ENCODE measurements at places on chromosomes 12 and 14. TPM values are rescaled to one million over a fixed set of nuclear protein-coding genes. Genes with fewer than 3 reads are reported as not detected.
A peak's percentile ranks its signal among the peaks of the same experiment; 100 is the strongest.

Gene DHRS2
- 0.57 TPM for total RNA-seq

Gene VIPAS39
- total RNA-seq, result 19.0 TPM

Gene ZCCHC8
- total RNA-seq, result 42.7 TPM

Gene SLC6A13
- 0.92 TPM for total RNA-seq

Gene MORN3
- total RNA-seq, result 0.43 TPM

Gene ZNF891
- total RNA-seq, result 1.4 TPM

Gene TMEM132C
- 0.14 TPM for total RNA-seq

- peaks cover 4% of the 10 kb centered on the region for H3K36me3 ChIP-seq
- DNase-seq, result no peak
- H3K27ac ChIP-seq, result no peak overlapping the region
Measured at GRCh38 chr14:53110096-53110495, 43.0 kb downstream of the DDHD1 start.

DNA sequence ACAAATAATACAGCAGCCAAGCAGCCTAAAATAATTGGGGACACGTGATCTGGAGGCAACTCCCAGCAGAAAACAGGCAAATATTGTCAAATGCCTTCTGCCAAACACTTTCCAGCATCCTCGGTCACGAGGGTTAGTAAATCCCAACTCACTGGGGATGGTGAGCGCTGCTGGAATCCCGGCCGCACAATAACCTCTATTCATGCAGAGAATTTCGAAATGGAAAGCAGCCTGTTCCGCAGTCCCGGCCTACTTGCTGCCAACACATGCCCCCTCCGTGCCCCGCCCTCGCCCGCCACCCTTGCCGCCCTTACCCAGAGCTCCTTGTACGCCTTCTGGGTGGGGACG lies 62.2 kb downstream of the RFX4 start:
- H3K27ac ChIP-seq, result no peak overlapping the region
- no peak for DNase-seq
- no peaks in the 10 kb centered on the region for H3K36me3 ChIP-seq
- peaks cover 18% of the 10 kb centered on the region for H3K27me3 ChIP-seq
- H3K4me1 ChIP-seq, result no peaks in the 10 kb centered on the region
- H3K4me3 ChIP-seq, result no peak overlapping the region

GRCh38 chr12:10562306-10562933 lies 51.0 kb downstream of the MAGOHB start:
- H3K4me3 ChIP-seq, result peak overlapping the region; percentile 74
- no peaks in the 10 kb centered on the region for H3K27me3 ChIP-seq
- H3K27ac ChIP-seq, result peak overlapping the region; percentile 30
- peaks cover 76% of the 10 kb centered on the region for H3K4me1 ChIP-seq
- DNase-seq, result no peak
- H3K36me3 ChIP-seq, result peaks cover 24% of the 10 kb centered on the region

- no peak overlapping the region for H3K27ac ChIP-seq
- no peaks in the 10 kb centered on the region for H3K4me1 ChIP-seq
- no peak for DNase-seq
- H3K4me3 ChIP-seq, result no peak overlapping the region
- H3K36me3 ChIP-seq, result no peaks in the 10 kb centered on the region
Measured at GRCh38 chr14:102232348-102232625, 72.7 kb downstream of the MOK start.

- H3K4me3 ChIP-seq, result no peak overlapping the region
- H3K27me3 ChIP-seq, result no peaks in the 10 kb centered on the region
- H3K27ac ChIP-seq, result peak overlapping the region; percentile 65
- H3K4me1 ChIP-seq, result peaks cover 60% of the 10 kb centered on the region
- no peak for DNase-seq
Measured at GRCh38 chr14:50225067-50225973, 6.1 kb downstream of the SOS2 start.

GRCh38 chr12:114776731-114777442 lies 92.9 kb upstream of the TBX3 start:
- DNase-seq, result no peak
- H3K27ac ChIP-seq, result no peak overlapping the region
- no peak overlapping the region for H3K4me3 ChIP-seq
- H3K36me3 ChIP-seq, result no peaks in the 10 kb centered on the region
- H3K27me3 ChIP-seq, result no peaks in the 10 kb centered on the region

- H3K27me3 ChIP-seq, result no peaks in the 10 kb centered on the region
- H3K36me3 ChIP-seq, result no peaks in the 10 kb centered on the region
- no peak overlapping the region for H3K4me3 ChIP-seq
- no peak for DNase-seq
Measured at GRCh38 chr14:74507085-74507484, 13.5 kb downstream of the ISCA2 start.

GRCh38 chr12:43352001-43352400 lies 200.0 kb downstream of the ADAMTS20 start:
- no peaks in the 10 kb centered on the region for H3K4me1 ChIP-seq
- no peak overlapping the region for H3K4me3 ChIP-seq
- no peaks in the 10 kb centered on the region for H3K27me3 ChIP-seq
- no peaks in the 10 kb centered on the region for H3K36me3 ChIP-seq
- DNase-seq, result no peak

- H3K4me1 ChIP-seq, result no peaks in the 10 kb centered on the region
- H3K4me3 ChIP-seq, result no peak overlapping the region
- H3K36me3 ChIP-seq, result no peaks in the 10 kb centered on the region
- H3K27me3 ChIP-seq, result peaks cover 7% of the 10 kb centered on the region
- H3K27ac ChIP-seq, result no peak overlapping the region
Measured at GRCh38 chr12:119311878-119312277, 22.7 kb upstream of the CCDC60 start.

GRCh38 chr12:2324387-2324786 lies 271.6 kb downstream of the CACNA1C start:
- peaks cover 3% of the 10 kb centered on the region for H3K27me3 ChIP-seq
- H3K4me3 ChIP-seq, result no peak overlapping the region
- H3K4me1 ChIP-seq, result no peaks in the 10 kb centered on the region
- no peak overlapping the region for H3K27ac ChIP-seq
- no peaks in the 10 kb centered on the region for H3K36me3 ChIP-seq
- DNase-seq, result no peak

GRCh38 chr14:100738704-100739131 lies 12.0 kb downstream of the DLK1 start:
- no peak overlapping the region for H3K27ac ChIP-seq
- H3K4me3 ChIP-seq, result no peak overlapping the region
- H3K27me3 ChIP-seq, result no peaks in the 10 kb centered on the region
- peak; percentile 41 for DNase-seq

DNA sequence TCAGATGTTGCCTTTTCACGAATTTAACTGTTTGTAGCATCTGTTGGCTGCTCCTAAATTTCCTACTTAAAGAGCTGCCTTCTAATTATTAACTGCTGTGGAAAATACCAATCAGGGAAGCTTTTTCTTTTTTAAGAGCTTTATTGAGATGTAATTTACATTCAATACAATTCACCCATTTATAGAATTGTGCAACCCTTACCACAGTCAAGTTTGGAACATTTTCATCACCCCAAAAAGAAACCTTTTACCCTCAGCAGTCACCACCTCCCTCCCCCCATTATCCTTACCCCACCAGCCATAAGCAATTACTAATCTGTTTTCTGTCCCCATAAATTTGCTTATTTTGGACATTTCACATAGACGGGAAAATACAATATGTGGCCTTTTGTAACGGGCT lies 1.4 kb downstream of the PCNX4 start:
- H3K4me3 ChIP-seq, result peak overlapping the region; percentile 93
- H3K36me3 ChIP-seq, result peaks cover 10% of the 10 kb centered on the region
- peaks cover 38% of the 10 kb centered on the region for H3K4me1 ChIP-seq
- DNase-seq, result no peak
- peak overlapping the region; percentile 98 for H3K27ac ChIP-seq

- no peak for DNase-seq
- H3K4me1 ChIP-seq, result no peaks in the 10 kb centered on the region
- H3K27me3 ChIP-seq, result no peaks in the 10 kb centered on the region
- H3K4me3 ChIP-seq, result no peak overlapping the region
- no peak overlapping the region for H3K27ac ChIP-seq
Measured at GRCh38 chr12:29879606-29880308, 96.0 kb upstream of the TMTC1 start.

- no peak overlapping the region for H3K4me3 ChIP-seq
- peaks cover 40% of the 10 kb centered on the region for H3K27me3 ChIP-seq
- no peaks in the 10 kb centered on the region for H3K36me3 ChIP-seq
Measured at GRCh38 chr12:57983146-57983857, 41.9 kb downstream of the ATP23 start.

DNA sequence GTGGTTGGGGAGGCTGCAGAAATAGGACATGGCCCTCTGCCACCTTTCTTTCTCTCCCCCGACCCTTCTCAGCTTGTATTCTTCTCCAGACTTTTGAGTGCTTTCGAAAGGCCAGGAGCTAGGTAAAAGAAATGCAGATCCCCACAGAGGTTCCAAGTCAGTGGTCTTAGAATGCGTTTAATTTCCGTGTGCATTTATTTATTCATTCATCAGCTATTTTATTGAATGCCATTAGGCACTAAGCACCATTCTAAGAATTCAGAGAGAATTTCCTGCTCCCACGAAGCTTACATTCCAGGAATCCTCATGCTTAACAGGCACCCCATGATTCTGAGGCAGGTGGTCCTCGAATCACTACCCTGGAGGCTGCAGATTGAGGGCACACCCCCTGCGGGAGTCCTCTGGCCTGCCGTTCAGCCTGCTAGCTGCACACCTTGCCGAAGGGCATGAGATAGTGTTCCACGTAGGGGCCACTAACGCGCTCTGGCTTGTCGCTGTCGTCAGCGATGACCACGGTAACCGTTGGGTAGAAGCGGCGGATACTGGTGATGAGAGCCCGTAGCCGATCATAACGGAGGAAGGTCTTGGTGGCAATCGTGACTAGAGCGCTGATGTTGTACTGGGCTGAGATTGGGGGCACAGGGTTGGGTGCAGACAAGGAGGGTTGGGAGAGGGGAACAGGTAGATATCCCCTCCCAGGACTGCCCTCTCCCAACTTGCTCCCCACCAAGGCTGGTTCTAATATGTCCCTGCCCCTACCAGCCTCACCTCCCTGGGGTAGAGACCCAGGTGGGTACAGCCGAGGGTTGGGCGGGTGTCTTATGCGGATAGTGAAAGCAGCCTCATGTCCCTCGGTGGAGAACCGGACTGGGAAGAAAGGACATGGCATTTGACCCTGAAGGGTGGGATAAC lies 4.5 kb downstream of the B4GALNT1 start:
- H3K27ac ChIP-seq, result no peak overlapping the region
- H3K27me3 ChIP-seq, result peaks cover 59% of the 10 kb centered on the region
- H3K36me3 ChIP-seq, result no peaks in the 10 kb centered on the region
- no peak for DNase-seq
